CD4-positive, alpha-beta T cell (primary cell): ENCODE measurements at places on chromosomes 12 and 14.

GRCh38 chr14:77883131-77883846 lies 83.4 kb downstream of the ADCK1 start:
- no peaks in the 10 kb centered on the region for H3K4me1 ChIP-seq
- DNase-seq, result no peak
- peaks cover 12% of the 10 kb centered on the region for H3K36me3 ChIP-seq
- H3K4me3 ChIP-seq, result no peak overlapping the region
- no peaks in the 10 kb centered on the region for H3K27me3 ChIP-seq

DNA sequence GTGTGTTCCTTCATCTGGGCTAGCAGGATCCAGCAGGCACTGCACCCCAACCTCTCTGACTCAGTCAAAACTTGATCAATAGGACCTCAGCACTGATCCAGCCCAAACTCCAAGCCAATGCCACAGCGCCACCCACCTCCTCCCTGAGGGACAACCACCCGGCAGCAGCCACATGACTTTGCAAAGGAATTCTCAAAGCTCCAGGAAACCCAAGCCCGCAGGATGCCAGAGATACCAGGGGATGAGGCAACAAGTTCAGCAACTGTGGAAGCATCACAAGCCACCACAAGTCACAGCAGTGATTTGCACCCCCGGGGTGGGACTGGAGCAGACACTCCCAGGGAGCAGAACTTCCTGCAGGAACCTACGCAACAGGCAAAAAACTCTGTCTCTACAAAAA lies 37.3 kb downstream of the ACTN1 start:
- peaks cover 69% of the 10 kb centered on the region for H3K4me1 ChIP-seq
- no peak overlapping the region for H3K27ac ChIP-seq

GRCh38 chr12:129607756-129608155 lies 296.1 kb downstream of the TMEM132D start:
- H3K27me3 ChIP-seq, result no peaks in the 10 kb centered on the region
- no peak overlapping the region for H3K27ac ChIP-seq
- no peak overlapping the region for H3K4me3 ChIP-seq
- H3K4me1 ChIP-seq, result no peaks in the 10 kb centered on the region
- H3K36me3 ChIP-seq, result no peaks in the 10 kb centered on the region
- no peak for DNase-seq

DNA sequence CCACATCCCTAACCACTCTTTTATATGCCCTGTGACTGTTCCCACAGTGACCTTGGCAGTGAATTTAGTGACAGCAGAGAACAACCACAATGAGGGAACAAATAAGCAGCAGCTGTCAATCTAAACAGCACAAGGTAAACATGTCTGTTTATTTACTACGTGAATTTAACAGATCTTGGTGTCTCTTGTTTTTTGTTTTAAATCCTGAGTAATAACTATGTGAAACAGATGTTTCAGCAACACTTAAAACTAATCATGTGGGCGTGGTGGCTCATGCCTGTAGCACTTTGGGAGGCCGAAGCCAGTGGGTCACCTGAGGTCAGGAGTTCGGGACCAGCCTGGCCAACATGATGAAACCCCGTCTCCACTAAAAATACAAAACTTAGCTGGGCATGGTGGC lies 17.0 kb upstream of the CFAP54 start:
- H3K4me1 ChIP-seq, result no peaks in the 10 kb centered on the region
- no peaks in the 10 kb centered on the region for H3K36me3 ChIP-seq
- H3K4me3 ChIP-seq, result no peak overlapping the region
- no peaks in the 10 kb centered on the region for H3K27me3 ChIP-seq
- H3K27ac ChIP-seq, result no peak overlapping the region

GRCh38 chr14:87896393-87897380 lies 96.3 kb downstream of the GALC start:
- no peaks in the 10 kb centered on the region for H3K4me1 ChIP-seq
- peaks cover 11% of the 10 kb centered on the region for H3K27me3 ChIP-seq
- no peak overlapping the region for H3K27ac ChIP-seq
- H3K4me3 ChIP-seq, result no peak overlapping the region
- no peak for DNase-seq
- H3K36me3 ChIP-seq, result no peaks in the 10 kb centered on the region

DNA sequence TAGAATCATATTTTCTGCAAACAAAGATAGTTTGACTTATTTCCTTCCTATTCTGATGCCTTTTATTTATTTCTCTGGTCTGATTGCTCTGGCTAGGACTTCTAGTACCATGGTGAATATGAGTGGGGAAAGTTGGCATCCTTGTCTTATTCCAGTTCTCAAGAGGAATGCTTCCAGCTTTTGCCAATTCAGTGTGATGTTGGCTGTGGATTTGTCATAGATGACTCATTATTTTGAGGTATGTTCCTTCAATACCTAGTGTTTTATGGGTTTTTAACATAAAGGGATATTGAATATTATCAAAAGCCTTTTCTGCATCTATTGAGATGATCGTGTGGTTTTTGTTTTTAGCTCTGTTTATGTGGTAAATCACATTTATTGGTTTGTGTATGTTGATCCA lies 139.4 kb upstream of the CNTN1 start:
- no peaks in the 10 kb centered on the region for H3K4me1 ChIP-seq
- H3K36me3 ChIP-seq, result no peaks in the 10 kb centered on the region
- no peaks in the 10 kb centered on the region for H3K27me3 ChIP-seq
- H3K4me3 ChIP-seq, result no peak overlapping the region
- no peak overlapping the region for H3K27ac ChIP-seq

DNA sequence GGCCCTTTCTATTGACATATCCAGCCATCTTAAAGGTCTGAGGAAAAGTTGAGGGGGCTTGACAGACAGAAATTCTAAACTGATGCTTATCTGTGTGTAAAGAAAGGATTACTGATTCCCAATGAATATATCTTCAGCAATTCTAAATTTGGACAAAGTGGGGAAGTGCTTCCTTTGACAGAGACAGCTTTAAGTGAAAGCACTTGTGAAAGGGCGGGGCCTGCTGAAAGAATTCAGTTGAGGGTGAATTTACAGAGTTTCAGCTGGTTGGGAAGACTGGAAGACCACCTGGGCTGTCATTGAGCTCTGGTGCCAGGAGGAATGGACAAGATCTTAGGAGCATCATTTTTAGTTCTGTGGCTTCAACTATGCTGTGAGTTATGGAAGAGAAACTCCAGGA lies 412.5 kb upstream of the OR4E1 start:
- no peaks in the 10 kb centered on the region for H3K36me3 ChIP-seq
- DNase-seq, result no peak
- H3K4me1 ChIP-seq, result peaks cover 2% of the 10 kb centered on the region

DNA sequence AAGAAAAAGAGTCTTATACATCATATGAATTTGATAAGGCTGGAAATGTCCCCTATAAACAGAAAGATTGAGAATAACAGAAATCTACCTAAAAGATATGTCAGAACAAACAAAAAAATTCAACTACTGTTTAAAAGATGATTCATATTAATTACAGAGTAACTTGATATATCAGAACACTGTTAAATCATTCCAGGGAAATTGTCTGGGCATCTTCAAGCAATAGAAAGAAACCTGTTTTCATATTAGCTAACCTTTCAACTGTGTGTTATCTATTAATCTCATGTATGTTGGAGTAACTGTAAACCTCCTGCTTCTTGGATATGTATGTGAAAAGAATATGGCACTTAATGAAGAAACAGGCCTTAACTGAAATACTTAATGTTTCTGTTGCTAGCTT lies 96.7 kb downstream of the NUBPL start:
- no peaks in the 10 kb centered on the region for H3K27me3 ChIP-seq
- H3K4me1 ChIP-seq, result no peaks in the 10 kb centered on the region
- no peak for DNase-seq

DNA sequence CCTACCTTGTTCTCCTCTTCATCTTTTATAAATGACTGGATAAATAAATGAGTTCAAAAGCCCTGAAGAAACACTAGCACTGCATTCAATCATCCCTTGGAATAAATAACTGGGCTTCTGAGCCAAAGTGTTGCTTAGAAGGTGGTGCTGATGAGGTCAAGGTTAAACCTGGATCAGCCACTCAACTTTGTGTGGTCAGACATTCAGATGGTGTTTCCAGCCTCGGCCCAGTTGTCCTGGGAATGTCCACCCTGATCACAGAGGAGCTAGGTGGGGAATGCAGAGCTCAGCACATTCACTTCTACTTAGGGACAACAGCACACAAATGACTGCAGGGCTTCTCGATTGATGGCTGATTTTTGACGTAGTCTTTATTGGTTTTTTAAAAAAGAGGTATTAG lies 88.7 kb downstream of the SLC8A3 start:
- H3K36me3 ChIP-seq, result no peaks in the 10 kb centered on the region
- DNase-seq, result no peak
- no peaks in the 10 kb centered on the region for H3K4me1 ChIP-seq
- H3K27ac ChIP-seq, result no peak overlapping the region
- H3K27me3 ChIP-seq, result peaks cover 7% of the 10 kb centered on the region
- no peak overlapping the region for H3K4me3 ChIP-seq

GRCh38 chr12:57755454-57756372 lies 810 bp downstream of the MARCHF9 start:
- peak overlapping the region; percentile 61 for H3K4me3 ChIP-seq
- peaks cover 60% of the 10 kb centered on the region for H3K4me1 ChIP-seq
- peak; percentile 29 for DNase-seq

DNA sequence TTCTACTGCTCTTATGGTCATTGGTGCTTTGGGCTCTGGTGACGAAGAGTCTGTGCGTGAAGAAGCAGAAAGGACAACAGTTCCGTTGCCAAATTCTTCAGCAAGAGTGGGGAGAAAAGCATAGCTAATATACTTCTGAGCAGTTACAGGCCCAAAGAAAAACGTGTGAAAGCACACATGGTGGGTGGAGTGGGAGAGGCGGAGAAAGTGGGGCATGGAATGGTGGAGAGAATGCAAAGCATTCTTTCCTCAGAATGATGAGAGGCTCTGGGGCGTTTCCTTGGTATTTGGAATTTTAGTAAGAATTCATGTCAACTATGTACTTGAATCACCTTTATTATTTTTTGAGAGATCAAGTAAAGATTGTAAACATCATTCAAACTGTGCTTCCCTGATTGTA lies 396.1 kb downstream of the NAV3 start:
- no peaks in the 10 kb centered on the region for H3K4me1 ChIP-seq
- H3K27me3 ChIP-seq, result no peaks in the 10 kb centered on the region
- H3K36me3 ChIP-seq, result no peaks in the 10 kb centered on the region
- H3K4me3 ChIP-seq, result no peak overlapping the region
- H3K27ac ChIP-seq, result no peak overlapping the region
- DNase-seq, result no peak

DNA sequence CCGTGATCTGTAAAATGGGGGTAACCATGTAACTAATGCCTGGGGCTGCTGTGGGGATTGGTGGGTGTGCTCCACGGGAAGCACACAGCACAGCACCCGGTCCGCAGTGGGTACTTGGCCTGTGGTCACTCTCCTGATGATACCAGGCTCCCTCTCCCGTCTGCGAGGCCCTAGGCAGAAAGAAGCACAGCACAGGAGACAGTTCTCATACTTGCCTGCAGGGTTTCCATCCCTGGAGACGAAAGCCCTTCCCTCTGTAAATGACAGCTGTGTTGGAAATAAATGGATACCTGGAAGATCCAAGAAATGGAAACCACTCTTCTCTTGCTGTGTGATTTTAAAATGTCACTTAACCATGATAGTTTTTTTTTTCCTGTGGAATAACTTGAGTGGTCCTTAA lies 7.9 kb upstream of the PRMT8 start:
- H3K27me3 ChIP-seq, result peaks cover 31% of the 10 kb centered on the region
- no peak for DNase-seq
- no peak overlapping the region for H3K27ac ChIP-seq
- no peak overlapping the region for H3K4me3 ChIP-seq

GRCh38 chr14:85319998-85320630 lies 209.8 kb upstream of the FLRT2 start:
- no peak for DNase-seq
- no peaks in the 10 kb centered on the region for H3K4me1 ChIP-seq
- no peaks in the 10 kb centered on the region for H3K27me3 ChIP-seq
- H3K36me3 ChIP-seq, result no peaks in the 10 kb centered on the region

DNA sequence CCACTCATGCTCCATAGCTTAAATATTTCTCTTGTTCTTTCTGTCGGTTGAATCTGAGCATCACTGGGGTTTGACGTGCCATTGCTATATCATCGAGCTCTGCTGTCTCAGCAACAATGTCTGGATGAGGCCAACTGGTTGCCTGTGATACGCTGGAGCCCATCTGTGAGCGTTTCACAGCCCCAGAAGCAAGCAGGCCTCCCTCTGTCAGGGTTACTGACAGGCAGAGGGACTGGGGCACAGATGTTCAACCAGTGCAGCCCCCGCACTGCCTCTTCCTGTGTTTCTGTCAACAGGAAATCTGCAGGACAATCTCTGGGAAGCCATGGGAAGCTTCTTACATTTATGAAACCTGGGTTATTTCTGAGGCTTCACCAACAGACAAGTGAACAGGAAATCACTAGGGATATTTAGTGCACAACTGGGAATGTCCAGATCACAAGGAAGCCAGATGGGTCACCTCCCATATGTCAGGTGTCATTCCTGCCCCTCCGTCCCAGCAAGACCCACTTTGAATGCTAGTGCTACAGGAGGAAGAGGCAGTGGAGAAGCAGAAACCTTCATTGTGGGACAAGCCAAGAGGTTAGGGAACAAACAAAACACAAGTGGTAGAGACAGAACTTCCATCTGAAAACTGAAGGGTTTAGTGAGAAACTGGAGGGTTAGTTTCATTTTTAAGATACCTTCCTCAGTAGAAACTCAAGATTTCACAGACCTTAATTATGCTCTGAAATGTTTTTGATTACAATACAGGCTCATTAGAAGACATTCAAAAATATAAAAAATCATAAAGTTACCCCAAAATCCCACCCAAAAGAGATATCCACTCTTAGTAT lies 24.1 kb downstream of the DMAC2L start:
- H3K36me3 ChIP-seq, result peaks cover 29% of the 10 kb centered on the region
- H3K27ac ChIP-seq, result no peak overlapping the region
- no peaks in the 10 kb centered on the region for H3K27me3 ChIP-seq
- DNase-seq, result no peak

DNA sequence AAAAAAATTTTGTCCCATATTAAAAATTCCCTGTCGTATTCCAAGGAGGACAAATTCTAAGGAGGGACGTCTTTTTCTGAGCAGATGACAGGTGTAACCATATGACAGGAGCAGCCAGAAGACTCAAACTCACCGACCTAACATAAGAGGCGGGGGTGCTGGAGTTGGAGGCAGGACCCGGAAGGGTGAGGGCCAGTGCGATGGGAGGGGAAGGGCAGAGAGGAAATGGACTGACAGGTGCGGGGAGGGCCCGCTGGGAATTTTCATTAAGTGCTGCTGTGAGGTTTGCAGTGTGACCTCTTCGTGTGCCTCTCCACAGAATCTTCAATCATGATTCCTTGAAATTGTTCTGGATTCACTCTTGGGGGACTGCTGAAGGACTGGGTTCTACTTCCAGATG lies 189.4 kb downstream of the NTF3 start:
- peaks cover 2% of the 10 kb centered on the region for H3K27me3 ChIP-seq
- H3K4me1 ChIP-seq, result no peaks in the 10 kb centered on the region
- no peak overlapping the region for H3K4me3 ChIP-seq
